ENCODE measurements at places on chromosomes 12 and 14.

DNA sequence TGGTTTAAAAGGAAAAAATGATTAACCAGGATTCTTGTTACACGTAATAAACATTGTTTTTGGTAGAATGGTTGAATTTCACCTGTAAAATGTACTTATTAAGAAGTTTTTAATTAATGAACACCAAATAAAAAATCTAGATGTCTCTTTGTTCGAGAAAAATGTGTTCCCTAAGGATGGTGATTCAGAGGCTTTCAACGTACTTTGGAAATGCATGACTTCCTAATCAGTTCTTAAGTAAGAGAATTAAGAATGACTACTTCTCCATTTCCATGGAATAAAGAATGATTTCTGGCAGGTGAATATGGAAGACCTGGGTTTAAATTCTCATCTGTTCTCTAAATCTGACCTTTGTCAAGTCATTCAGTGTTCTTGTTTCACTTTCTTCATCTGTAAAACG, 428.6 kb downstream of the KCNH5 start:
- DNase-seq, result no peak

GRCh38 chr12:19443585-19443984, 4.3 kb downstream of the AEBP2 start:
- no peak for DNase-seq

DNA sequence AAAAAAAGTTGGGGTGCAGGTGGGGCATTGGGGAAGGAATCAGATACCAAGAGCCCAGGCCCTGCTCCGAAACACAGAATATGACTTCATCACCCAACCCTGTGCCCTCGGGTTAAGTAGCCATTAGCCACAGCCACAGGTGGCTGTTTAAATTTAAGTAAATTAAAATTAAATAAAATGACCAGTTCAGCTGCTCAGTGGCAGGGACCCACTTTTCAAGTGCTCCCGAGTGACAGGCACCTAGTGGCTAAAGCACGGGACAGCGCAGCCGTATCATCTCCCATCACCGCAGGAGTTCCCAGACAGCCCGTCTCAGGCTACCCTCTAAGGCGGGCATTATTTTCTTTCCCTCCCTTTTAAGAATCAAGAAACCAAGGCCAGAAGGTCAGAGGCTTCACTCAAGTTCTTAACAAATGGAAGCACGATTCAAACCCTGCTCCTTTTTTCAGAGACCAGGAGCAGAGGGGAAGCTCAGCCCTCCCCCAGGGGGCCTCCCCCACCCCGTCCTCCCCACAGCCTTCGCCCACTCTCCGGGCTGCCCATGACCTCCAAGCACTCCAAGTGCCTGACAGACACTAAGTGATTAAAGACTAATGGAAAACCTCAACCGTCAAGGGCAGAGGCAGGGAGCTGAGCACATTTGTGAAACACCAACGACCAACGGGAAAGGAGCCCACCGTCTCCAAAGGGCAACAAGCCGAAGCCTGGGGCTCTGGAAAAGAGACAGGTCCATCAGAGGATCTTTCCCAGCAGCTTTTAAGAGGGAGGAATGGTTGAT, 5.2 kb downstream of the NCOR2 start:
- no peak for DNase-seq

DNA sequence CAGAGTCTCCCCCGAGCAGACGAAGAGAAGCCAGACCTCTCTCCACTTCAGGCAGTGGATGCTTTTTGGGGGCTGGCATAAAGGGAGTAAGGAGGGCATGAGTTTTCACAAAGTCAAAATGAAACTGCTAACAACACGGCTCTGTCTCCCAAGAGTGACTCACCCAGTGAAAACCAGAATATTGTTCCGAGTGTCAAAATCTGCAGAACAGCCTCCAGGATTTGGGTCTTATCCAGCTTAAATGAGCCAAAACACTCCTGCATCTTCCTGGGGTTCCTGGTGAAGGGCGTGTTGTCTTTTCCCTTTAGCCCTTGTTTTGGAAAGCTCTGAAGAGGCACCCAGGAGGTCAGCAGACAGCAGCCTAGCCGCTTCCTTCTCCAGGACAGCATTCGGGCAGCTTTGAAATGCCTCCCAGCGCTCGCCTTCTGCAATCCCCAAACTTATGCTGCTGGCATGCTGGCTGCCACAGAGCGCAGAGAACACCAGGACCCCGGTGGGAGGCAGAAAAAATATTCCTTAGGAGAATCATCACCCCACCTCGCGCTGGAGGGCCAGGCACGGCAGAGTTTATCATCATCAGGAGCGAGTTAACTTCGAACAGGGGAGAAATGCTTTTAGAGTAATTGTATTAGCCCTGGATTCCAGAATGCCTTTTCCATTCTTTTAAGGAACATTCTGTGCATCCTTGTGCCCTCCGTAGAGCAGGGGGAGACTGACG, 117.7 kb upstream of the NCOR2 start:
- no peak for DNase-seq

GRCh38 chr12:47903927-47904712, 674 bp downstream of the VDR start:
- DNase-seq, result peak; percentile 74

DNA sequence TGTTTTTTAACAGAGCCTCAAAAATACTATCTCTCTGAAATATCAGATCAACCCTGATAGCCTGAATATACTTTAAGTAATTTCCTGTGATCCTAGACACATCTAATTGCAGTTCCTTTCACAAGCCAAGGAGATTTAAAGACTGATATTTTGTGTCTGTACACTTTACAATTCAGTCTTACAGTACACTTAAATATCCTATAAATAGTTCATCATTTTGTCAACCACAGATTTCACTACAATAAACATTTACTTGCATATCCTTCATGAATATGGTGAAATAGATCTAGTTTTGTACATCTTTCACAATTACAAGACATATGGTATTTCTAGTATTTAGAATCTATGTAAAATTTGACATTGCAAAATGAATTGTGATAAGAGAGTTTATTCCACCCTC, 161.0 kb downstream of the PAX9 start:
- DNase-seq, result no peak

- no peak for DNase-seq
Measured at GRCh38 chr14:94601884-94602391, 10.3 kb upstream of the SERPINA3 start.

GRCh38 chr12:89486264-89486663, 38.3 kb downstream of the GALNT4 start:
- no peak for DNase-seq

GRCh38 chr14:93032421-93032936, 83.2 kb downstream of the ITPK1 start:
- no peak for DNase-seq

GRCh38 chr12:93447555-93448290, 6.0 kb upstream of the UBE2N start:
- peak; percentile 27 for DNase-seq

All from stimulated activated CD4-positive, alpha-beta T cell treated with anti-CD3 and anti-CD28 coated beads, Interleukin-4, amount 100 ng/mL, for 24 hours (primary cell).